ENCODE measurements at places on chromosomes 2 and 18.

DNA sequence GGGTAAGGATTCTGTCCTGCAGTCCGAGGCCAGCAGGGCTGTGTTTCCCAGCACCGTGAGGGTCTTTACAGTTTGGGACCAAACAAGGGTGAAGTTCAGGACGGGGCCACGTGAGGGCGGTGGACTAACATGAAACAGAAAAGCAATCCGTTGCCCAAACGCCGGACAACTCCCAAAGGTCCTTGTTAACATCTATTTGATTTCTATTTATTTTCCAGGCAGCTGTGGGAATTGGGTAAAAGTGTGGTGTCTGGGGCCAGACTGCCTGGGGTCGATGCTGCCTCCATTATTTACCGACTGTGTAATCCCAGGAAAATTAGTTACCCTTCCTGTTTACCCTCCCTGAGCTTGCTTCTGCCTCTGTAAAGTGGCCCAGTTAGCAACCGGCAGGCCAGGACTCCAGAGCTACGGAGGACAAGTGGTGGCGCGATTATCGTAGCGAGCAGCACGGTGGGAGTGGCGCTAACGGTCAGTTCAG is 66.3 kb upstream of the TCF7L1 start:
- DNase-seq = peak; percentile 68

- DNase-seq = peak; percentile 27
These were observed 86.6 kb downstream of the ANTXR1 start for GRCh38 chr2:69099541-69099940.

DNA sequence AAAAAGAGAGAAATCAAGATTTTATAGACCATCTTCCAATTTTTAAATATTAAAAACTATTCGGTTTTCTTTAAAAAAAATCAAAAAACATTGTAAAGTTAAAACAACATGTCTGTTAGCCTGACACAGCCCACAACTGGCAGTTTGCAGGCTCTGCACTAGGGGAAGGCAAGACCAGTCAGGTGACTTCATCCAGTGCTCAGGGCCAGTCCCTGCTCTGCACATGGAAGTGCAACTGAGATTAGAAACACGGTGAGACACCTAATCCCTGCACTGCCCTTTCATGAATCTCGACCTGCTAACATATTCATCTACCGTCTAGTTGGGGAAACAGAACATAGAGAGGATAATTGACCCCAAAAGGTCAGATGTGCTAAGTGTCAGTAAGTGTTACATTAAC is 135.2 kb downstream of the BARD1 start:
- no peak for DNase-seq

GRCh38 chr2:25996844-25997243 is 14.5 kb upstream of the KIF3C start:
- DNase-seq = no peak

DNA sequence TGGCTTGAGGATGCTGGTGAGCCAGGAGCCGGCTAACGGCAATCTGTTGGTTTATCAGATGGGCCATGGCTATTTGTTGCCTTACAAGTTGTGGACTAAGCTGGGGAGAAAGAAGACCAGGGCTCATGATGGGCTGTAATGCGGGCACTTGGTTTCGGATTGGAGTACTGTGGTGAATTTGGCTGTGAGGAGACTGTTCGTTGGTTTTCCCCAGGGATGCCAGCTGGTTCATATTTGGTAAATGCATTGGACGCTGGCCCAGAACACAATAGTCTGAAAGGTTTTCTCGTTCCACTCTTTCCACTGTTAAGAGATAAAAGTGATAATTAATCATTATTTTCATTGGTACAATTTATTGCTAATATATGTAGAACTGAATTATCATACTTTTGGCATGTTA is 108.9 kb downstream of the SATB2 start:
- DNase-seq = no peak

GRCh38 chr2:46814160-46814961 is 101.2 kb downstream of the MCFD2 start:
- DNase-seq = peak; percentile 87

DNA sequence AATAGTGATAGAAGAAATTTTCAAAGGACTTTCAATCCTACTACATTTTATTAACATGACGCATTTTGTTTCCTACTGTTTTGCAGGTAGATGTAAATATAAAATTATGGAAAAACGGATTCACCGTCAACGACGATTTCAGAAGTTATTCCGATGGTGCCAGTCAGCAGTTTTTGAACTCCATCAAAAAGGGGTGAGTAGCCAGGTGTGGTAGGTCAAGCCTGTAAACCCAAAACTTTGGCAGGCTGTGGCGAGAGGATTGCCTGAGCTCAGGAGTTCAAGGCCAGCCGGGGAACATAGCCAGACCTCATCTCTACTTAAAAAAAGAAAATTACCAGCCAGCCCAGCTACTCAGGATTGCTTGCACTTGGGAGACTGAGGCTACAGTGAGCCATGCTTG is 33.0 kb upstream of the MFSD2B start:
- DNase-seq = no peak

GRCh38 chr2:227411990-227412350 is 24.2 kb upstream of the SCYGR1 start:
- DNase-seq = no peak

- DNase-seq = peak; percentile 26
These were observed 9.3 kb upstream of the THADA start for GRCh38 chr2:43605079-43605655.

GRCh38 chr2:25872134-25872533 is 6.2 kb downstream of the ASXL2 start:
- DNase-seq = no peak

DNA sequence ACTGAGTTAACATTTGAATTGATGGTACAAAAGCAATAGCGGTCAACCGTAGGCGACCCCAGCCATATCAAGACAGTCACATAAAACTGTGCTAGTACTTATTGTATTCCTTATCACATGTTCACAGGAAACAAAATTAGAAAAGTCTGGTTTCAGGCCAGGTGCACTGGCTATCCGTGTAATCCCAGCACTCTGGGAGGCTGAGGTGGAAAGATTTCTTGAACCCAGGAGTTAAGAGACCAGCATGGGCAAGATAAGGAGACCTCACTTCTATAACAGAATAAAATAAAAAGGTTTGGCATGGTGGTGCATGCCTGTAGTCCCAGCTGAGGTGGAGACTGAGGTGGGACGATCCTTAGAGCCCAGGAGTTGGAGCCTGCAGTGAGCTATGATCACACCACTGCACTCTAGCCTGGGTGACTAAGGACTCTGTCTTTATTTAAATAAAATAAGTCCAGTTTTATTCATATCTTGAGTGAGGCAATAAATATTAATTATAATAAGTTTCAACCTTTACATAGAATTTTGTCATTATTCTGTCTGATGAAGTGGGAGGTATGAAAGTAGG is 84.1 kb upstream of the RGPD4 start:
- DNase-seq = no peak

DNA sequence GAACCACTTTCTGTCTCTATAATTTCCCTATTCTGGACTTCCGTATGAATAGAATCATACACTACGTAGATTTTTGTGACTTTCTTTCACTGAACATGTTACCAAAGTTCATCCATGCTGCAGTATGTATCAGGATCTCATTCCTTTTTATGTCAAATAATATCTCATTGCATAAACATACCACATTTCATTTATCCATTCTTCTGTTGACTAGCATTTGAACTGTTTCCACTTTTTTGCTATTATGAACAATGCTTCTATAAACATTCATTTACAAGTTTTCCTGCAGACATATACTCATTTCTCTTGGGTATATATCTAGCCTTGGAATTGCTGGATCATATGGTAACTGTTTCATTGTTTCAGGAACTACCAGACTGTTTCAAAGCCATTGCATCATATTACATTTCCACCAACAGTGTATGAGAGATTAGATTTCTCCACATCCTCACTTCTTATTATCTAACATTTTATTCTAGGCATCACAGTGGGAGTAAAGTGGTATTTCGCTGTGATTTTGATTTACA is 186.2 kb downstream of the DYM start:
- peak; percentile 10 for DNase-seq

- no peak for DNase-seq
These were observed 29.1 kb downstream of the CPO start for GRCh38 chr2:206968134-206969086.

- no peak for DNase-seq
These were observed 221.9 kb upstream of the RBBP8 start for GRCh38 chr18:22711192-22711685.

- DNase-seq = no peak
These were observed 4.1 kb downstream of the NEDD4L start for GRCh38 chr18:58048081-58048642.

GRCh38 chr2:99928470-99929053 is 213.8 kb downstream of the AFF3 start:
- peak; percentile 27 for DNase-seq

GRCh38 chr2:223901854-223902253 is 43.3 kb downstream of the WDFY1 start:
- DNase-seq = no peak

GRCh38 chr2:102289129-102289528 is 22.2 kb upstream of the IL1RL1 start:
- DNase-seq = no peak

GRCh38 chr2:137237055-137237454 is 471.7 kb downstream of the THSD7B start:
- DNase-seq = no peak

- DNase-seq = no peak
These were observed 133.1 kb downstream of the NCKAP5 start for GRCh38 chr2:133434959-133435668.

DNA sequence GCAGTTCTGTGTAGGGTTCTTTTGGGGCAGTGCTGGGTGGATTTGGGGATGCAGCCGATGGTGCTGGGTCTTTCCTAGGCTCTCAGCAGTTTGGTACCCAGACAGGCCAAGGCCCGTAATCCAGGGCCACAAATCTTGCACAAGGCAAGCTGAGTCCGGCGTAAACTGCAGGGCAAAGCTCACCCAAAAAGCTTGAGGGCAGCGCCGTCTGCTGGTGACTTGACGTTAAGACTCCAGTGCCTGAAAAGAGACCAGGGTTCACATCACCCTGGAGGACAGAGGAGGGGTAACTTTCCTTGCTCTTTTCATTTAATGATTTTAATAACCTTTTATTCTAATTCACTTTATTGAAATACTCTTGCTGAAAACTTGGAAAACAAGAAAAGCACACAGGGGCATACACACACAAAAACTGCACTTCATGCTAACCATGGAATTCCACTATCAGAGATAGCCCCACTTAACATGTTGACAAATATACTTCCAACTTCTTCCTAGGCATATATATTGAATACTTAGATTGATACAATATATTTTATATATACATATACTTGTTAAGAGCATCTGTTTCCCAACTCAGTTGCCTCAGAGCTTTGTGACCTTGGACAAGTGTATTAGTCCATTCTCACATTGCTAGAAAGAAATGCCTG is 38.9 kb downstream of the CNGA3 start:
- peak; percentile 88 for DNase-seq

DNA sequence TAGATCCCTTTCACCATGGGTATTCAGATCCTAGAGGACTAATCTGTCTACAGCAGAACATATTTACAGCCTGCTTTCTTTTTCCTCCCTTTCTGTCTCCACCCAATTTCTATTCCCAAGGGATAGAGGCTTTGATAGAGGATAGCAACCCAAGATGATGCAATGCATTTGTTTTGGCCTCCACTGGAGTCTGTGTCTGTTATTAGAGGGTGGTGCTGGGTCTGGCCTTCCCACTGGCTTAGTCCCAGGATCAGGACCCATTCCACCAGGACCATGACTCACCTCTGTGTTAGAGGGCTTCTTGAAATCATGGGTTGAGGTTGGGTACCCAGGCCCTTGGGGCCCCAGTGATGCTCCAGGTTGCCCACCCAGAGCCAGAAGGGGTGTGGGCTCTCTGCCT is 239.7 kb upstream of the TNP1 start:
- no peak for DNase-seq

DNA sequence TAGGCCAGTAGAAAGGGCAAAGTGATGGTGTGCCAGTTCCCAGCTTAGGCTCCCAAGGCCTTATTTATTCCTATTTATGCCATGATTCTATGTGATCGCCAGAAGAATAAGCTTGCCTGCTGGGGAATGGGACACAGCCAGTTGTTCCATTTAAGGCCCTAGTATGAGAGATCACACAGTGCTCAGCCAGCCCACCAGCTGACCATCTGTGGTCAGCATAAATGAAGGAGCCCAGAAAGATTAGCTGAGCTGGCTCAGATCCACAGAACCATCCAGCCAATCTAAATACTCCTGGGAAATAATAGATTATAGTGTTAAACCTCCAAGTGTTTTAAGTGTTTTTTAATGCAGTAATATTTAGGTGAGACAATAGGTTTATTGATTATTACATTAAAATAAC is 12.6 kb upstream of the L3MBTL4 start:
- no peak for DNase-seq

DNA sequence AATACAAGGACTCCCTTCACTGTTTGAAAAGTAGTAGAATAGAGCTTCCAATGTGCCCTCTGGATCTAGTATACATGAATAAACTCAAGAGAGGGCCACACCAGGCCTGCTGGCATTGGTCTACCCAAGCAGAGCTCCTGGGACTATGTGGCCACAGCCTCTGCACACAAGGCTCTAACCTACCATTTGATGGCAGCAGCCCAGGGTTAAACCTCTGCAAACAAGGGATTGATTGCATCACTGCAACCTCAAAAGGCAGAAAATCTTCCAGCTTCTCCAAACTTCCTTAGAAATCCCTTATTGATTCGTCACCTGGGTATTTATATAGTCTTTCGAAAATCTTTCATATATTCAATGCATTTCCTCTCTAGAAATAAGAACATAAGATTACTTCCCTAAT is 147.6 kb upstream of the SETBP1 start:
- DNase-seq = no peak

DNA sequence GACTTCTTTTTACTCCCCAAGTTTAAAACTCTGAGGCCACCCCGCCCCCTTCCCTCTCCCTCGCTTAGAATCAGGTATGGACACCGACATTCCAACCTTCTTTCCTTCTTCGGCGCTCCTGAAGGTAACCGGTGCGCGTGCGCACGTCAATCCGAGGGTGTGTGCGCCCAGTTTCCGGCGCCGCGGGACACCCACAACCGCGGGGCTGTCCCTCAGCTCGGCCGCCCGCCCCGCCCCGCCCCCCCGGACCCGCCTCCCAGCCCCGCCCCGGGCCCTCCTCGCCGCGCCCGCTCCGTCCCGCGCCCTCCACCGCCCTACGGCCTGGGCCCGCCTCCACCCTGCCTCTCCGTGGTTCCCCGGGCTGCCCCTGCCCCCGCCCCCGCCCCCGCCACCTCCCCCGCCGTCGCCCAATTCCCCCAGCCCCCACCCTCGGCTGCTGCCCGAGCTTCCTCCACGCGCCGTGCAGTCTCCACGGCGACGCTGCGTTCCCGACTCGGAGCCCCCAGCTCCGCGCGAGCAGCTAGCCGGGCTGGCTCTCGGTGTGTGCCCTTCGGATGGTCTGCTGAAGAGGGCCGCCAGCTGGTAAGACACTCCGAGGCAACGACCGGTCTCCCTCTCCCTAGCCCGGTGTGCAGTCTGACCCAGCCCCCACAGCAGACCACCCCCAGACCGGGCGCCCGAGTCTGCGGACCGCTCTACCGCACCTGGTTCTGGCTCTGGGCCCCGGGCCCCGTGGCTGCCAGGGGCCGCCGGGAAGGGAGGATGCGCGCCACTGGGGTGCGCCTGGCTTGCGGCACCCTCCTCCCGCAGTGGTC is 635 bp downstream of the ERICH2 start:
- peak; percentile 62 for DNase-seq

Measured in suppressor macrophage treated with lipopolysaccharide for 4 hours (primary cell).